T follicular helper cell (primary cell): ENCODE measurements at places on chromosomes 16 and 17.
A peak's percentile ranks its signal among the peaks of the same experiment; 100 is the strongest.

- peak; percentile 50 for DNase-seq
These were observed 15.6 kb upstream of the AURKB start for GRCh38 chr17:8225813-8226535.

DNA sequence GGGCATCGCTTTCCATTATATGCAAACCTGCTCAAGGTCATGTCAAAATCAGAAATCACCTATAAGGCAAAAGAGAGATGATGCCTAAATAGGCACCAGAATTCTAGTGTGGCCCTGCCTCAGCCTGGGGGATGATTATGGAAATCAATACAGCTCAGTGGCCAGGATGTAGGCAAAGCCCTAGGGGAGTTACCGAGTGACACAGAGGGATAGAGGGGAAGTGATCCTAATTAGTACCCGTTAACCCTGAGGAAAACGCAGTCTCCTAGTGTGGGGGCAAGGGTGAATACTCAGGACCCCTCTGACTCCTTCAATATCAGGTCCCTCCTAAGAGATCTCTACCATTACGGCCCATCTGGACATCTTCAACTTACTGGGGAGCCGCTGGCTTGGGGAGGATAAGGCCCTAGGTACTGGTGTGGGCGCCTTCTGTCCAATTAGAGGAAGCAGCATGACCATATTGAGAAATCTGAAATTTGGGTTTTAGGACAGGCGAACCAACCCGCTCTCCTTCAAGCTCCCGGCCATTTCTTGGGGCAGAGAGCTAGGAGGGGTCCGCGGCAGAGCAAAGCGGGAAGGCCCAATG, 725 bp downstream of the NT5C3B start:
- no peak for DNase-seq

DNA sequence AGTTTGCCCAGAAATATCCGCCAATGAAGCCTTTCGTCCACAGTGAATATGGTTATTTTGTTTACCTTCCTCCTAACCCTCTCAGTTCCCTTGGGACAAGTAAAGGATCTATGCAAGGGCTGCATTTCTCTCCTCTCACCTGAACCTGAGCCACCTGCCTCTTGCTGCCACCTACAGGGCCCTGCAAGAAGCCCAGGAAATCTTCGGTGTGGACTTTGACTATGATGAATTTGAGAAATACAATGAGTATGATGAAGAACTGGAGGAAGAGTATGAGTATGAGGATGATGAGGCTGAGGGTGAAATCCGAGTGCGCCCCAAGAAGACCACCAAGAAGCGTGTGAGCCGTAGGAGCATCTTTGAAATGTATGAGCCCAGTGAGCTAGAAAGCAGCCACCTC, 14.0 kb downstream of the SUPT6H start:
- DNase-seq: no peak

DNA sequence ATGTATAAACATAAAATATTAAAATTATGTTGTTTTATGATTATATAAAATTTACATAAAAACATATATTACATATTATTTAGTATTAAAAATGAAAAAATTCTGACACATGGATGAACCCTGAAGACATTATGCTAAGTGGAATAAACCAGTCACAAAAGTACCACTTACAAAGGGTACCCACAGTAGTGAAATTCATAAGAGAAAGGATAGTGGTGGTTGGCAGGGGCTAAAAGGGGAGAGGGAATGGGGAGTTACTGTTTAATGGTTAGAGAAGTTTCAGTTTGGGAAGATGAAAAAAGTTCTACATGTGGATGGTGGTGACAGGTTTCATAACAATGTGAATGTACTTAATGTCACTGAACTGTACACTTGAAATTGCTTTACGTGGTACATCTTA, 41.4 kb downstream of the FBXL20 start:
- DNase-seq: no peak

GRCh38 chr17:60653569-60653968, 24.1 kb upstream of the BCAS3 start:
- DNase-seq: no peak

- DNase-seq: no peak
These were observed 124.8 kb downstream of the RGS9 start for GRCh38 chr17:65261682-65262636.
